WTC11 (cell line): ENCODE measurements at places on chromosomes 7 and 10.

- DNase-seq = no peak
Measured at GRCh38 chr10:13703997-13704536, 117.3 kb downstream of the PRPF18 start.

- DNase-seq = no peak
Measured at GRCh38 chr10:86888585-86889381, 68.6 kb downstream of the MMRN2 start.

DNA sequence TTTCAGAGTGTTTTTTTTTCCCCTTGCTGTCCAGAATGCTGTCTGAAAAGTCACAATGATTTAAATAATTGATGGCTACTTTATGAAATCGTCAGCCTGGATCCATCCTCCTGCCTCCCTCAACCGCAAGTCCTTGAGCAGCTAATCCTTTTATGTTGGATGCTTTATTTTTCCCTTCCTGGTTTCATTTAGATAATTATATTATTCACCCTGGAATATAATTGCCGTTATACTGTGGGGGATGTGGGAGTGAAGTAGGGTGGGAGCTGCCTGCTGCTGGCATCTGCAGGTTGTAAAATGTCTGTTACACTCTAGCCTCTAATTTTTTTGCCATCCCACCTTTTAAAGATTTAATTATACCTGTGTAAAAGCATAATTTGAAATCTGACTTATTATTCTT lies 290.5 kb upstream of the LRGUK start:
- no peak for DNase-seq

GRCh38 chr10:63583397-63583796 lies 62.2 kb downstream of the REEP3 start:
- DNase-seq = no peak

DNA sequence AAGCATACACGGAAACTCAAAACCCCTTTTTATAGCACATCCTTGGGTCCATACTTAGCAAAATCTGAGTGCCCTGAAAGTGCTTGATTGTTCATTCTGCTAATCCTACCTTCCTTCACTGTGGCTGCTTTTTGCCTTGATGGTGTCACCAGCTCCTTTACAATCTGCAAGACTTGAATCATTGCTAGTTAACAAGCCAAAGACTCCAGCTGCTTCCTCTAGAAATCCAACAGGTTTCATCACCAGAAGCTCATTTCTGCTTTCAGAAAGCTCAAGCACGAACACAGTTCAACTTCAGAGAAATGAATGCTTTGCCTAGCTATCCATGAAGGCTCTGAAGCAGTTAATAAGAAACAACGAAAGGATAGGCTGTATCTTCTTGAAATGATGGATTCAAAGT lies 38.0 kb downstream of the USP6NL start:
- no peak for DNase-seq
